Stimulated activated CD4-positive, alpha-beta T cell treated with anti-CD3 and anti-CD28 coated beads, Interleukin-1b, Interleukin-23, amount 100 ng/mL, for 1 hour (primary cell): ENCODE measurements at places on chromosomes 1 and 21.

DNA sequence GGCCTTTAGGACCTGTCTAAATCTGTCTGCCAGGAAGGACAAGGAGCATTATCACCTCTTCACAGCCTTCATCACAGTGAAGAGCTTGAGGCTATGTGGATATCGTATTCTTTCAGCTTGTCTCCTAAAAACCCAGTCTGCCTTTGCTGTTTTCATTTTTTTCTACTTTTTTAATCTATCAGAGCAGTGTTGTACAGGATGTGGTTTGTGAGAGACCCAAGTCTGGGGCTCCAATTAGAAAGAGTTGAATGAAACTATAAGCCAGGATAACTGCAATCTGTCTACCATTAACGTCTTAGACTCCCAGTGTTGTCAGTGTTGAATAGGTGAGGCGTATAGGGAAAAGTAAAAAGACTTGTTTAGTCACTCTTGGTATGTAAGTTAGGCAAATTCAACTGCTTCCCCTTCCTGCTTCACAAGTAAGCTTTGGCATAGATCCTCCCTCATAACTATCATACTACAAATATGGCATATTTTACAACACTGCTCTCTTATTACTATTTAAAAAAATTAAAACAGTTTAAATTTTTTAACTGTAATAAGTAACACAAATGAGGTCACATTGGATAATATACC is 1225.8 kb upstream of the PRMT6 start:
- no peak for DNase-seq

DNA sequence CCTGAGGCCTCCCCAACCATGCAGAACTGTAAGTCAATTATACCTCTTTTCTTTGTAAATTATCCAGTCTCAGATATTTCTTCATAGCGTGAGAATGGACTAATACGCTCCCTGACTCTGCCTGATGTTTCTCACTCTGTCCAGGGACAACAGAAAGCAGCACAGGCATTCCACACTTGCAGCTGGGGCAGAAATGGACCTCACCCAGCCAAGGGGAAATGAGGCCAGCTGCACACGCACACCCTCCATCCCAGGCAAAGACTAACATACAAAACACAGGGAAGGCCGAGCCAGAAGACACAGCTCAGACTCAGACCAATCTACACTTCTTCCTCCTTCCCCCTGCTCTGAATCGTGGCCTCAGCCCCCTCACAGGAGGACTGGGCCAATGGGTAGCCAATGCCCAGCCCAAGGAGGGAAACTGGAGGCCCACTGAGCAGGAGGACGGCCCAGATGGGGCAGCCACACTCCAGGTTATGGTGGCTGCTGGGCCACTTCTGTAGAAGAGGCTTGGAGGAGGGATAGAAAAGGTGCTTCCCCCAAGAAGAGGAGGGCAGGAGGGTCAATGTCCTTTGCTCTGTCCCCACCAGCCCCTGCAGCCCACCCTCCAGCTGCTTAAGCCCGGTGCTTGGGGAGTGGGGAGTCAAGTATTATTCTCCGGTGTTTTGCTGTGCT is 228.4 kb downstream of the NPHP4 start:
- DNase-seq, result no peak

- no peak for DNase-seq
These were observed 561.7 kb downstream of the LTN1 start for GRCh38 chr21:28431022-28431421.

GRCh38 chr1:56387071-56387740 is 192.2 kb downstream of the PLPP3 start:
- DNase-seq, result no peak

GRCh38 chr1:17739050-17739449 is 16.1 kb upstream of the ACTL8 start:
- no peak for DNase-seq

- DNase-seq, result no peak
These were observed 47.9 kb upstream of the C1orf115 start for GRCh38 chr1:220642285-220642684.
